Umbilical cord (tissue), 2 donors: ENCODE measurements at places on chromosomes 16 and 17. TPM values are rescaled to one million over a fixed set of nuclear protein-coding genes. Genes with fewer than 3 reads are reported as not detected.

Gene ATP2A1
- total RNA-seq: 0.24 TPM

Gene ZNF469
- total RNA-seq: 5.3 TPM

Gene TBX6
- total RNA-seq: 0.48 TPM

Gene TXNDC11
- total RNA-seq: 30.3 TPM

Gene AATK
- 1.4 TPM for total RNA-seq

Gene KRT17
- 762 TPM for total RNA-seq

DNA sequence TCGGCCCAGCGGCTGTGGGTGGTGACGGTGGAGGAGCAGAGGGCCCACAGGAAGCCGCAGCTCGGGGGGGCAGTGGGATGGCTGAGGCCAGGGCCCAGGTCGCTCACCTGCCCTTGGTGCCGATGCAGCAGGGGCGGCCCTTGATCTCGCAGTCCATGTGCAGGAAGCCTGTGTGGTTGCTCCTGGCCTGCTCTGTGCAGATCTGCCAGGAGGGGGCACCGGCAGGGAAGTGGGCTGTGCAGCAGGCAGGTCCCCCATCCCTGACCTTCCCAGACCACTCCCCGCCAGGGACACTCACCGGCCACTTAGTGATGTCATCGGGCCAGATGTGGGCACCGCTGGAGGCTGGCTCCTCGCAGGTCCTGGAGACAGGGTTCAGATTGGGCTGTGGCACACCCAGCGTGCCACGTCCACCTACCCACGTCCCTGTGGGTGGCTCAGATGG is 6.2 kb downstream of the AANAT start:
- no peak for DNase-seq

DNA sequence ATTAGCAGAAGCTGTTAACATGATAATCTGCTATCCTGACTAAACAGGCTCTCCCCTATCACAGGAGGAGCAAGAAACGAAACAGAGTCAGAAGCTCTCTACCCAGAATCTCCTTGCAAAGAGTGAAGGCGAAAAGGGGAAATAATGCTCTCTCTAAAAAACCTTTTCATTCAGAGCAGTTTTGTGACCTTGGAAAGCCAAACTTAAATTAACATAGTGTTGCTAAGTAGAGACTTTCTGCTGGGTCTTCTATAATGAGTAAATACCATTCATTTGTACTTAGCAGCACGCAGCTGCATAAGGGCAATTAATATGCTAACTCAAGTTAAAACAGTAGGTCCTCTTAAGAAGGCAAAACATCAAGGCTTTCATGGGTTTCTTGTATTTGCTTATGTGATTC is 101.7 kb upstream of the GPR139 start:
- DNase-seq: no peak

GRCh38 chr16:3183445-3184139 is 4.4 kb upstream of the OR1F1 start:
- DNase-seq: no peak

DNA sequence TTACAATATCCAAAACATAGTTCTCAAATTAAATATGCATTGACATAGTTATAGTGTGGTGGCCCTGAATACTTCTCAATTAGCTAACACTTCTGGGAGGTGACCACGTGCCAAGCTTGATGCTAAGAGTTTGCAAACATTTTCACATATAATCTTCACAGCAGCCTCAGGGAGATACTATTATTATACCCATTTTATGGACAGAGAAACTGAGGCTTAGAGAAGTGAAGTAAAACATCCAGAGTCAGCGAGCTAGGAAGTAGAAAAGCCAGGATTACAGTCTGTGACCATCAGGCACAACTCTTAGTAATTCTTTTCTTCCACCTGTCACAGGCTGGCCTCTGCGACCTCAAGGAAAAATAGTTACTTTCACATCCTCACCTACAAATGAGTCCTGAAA is 102.2 kb upstream of the IRX6 start:
- no peak for DNase-seq

DNA sequence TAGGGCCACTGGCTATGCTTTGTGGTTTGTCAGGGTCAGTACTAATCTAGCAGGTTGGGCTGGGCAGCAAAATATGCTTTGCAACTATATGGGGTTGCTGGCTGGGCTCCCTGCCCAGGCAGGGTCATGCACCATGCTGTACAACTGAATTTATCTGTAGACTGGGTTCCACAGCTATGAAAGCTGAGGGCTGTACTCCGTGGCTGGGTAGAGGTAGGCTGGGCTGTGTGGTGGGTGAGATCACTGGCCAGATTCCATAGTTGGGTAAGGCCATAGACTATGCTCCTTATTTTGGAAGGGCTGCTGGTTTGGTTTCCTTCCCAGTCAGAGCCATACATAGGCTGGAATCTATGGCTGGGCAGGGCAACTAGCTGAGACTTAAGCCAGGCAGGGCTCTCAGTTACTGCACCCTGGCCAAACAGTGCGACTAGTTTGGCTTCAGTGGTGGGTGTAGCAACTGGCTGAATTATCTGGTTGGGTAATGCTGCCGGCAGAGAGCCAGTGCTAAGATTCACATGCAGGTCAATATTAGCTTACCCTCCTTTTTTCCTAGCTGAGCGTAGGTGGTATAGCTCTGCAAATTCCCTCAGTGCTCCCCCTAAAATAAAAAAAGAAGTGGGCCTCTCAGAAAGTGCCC is 769.1 kb upstream of the CDH8 start:
- no peak for DNase-seq
